ENCODE measurements at places on chromosomes 2 and 18. TPM values are rescaled to one million over a fixed set of nuclear protein-coding genes. Genes with fewer than 3 reads are reported as not detected.

Gene SMCHD1
- 4.6 TPM for polyA plus RNA-seq

Gene COMMD1
- polyA plus RNA-seq: 54.3 TPM

Gene CIB4
- polyA plus RNA-seq: not detected

Gene GRB14
- 3.0 TPM for polyA plus RNA-seq

Gene COL6A3
- not detected for polyA plus RNA-seq

Gene ZFAND2B
- polyA plus RNA-seq: 52.0 TPM

Gene IGFBP5
- polyA plus RNA-seq: 0.03 TPM

Gene TFPI
- polyA plus RNA-seq: 138 TPM

Gene REG1B
- polyA plus RNA-seq: not detected

Gene CCBE1
- not detected for polyA plus RNA-seq

Gene GNAL
- 0.07 TPM for polyA plus RNA-seq

Gene SIX3
- not detected for polyA plus RNA-seq

Gene SLC39A10
- polyA plus RNA-seq: 11.4 TPM

Gene FAM210A
- polyA plus RNA-seq: 6.9 TPM

Gene STARD6
- polyA plus RNA-seq: not detected

Gene LRP2
- not detected for polyA plus RNA-seq
